ENCODE measurements at places on chromosomes 12 and 14.

- DNase-seq: no peak
Measured at GRCh38 chr14:76595266-76595665, 166.0 kb upstream of the VASH1 start.

DNA sequence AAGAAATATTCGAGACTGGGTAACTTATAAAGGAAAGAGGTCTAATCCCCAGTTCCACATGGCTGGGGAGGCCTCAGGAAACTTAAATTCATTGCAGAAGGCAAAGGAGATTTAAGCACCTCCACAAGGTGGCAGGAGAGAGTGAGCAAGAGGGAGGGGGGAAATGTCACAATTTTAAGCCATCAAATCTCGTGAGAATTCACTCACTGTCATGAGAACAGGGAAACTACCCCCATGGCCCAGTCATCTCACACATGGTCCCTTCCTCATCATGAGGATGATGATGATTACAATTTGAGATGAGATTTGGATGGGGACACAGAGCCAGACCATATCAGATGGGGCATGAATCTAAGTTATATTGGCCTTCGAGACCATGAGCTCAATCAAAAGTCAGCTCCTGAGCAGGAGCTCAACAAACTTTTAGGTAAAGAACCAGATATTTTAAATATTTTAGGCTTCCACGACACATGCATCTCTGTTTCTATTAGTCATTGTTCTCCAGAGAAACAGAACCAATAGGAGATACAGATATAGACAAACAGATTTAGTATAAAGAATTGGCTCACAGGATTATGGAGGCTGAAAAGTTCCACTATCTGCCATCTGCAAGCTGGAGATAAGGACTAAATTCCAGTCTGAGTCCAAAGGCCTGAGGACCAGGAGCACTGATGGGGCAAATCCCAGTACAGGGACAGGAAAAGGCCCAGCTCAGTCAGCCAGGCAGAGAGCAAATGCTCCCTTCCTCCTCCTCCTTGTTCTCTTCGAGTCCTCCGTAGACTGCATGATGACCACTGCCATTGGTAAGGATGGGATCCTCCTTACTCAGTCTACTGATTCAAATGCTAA, 24.9 kb downstream of the DGLUCY start:
- peak; percentile 24 for DNase-seq

DNA sequence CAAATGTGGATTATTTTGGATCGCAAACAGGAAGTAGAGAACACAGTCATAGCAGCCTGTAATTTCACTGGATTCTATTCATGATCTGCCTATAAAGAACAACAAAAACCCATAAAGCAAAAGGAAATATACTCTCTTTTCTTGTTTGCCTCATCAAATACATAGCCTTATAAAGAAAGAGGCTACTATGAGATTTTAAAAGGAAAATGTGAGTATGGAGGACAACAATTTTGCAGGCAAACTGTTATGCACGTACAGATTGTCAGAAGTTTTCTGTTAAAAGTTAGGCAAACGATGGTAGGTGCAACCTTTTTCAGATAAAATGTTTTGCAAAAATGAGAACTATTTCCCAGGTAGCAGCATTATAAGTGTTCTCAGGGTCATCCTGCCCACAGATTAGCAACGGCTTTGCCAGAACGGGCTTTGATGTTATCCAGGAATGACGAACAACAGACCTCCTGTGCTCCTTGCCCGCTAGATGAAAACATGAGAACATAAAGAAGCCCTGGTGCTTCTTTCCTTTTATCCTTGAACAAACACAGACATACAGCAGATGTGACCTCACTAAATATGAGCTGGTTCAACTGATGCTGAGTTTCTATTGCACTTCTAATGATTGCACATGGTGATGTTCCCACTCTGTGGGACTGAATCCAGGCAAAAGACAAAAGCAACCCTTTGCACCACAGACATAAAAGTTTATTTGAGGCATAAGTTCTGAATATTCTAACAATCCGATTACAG, 88.1 kb downstream of the ITPR2 start:
- no peak for DNase-seq

- DNase-seq: no peak
Measured at GRCh38 chr14:68164711-68165113, 345.1 kb downstream of the RAD51B start.

- no peak for DNase-seq
Measured at GRCh38 chr14:64830961-64831360, 48.7 kb downstream of the SPTB start.

GRCh38 chr14:22518073-22518472, 71.0 kb downstream of the DAD1 start:
- DNase-seq: no peak

GRCh38 chr12:52495389-52495788, 2.3 kb upstream of the KRT6A start:
- no peak for DNase-seq

DNA sequence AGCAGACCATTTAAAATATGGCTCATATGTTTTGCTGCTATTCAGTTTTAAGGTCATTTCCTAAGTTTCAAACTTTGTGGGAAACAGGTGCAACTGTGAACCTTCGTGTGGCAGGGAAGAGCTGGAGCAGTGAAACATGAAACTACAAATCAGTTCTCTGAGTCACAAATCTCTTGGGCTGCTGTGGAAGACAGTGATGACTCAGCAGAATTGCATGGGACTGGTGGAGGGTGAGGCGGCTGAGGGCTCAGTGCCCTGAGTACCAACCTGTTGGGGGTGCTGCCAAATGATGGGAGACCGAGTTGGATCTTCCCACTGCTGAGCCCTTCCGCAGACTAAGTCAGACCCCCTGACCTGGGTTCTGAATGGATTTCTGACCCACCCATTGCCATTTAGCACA, 8.4 kb upstream of the CALM1 start:
- DNase-seq: no peak

- no peak for DNase-seq
Measured at GRCh38 chr12:24268663-24269186, 319.3 kb upstream of the SOX5 start.

DNA sequence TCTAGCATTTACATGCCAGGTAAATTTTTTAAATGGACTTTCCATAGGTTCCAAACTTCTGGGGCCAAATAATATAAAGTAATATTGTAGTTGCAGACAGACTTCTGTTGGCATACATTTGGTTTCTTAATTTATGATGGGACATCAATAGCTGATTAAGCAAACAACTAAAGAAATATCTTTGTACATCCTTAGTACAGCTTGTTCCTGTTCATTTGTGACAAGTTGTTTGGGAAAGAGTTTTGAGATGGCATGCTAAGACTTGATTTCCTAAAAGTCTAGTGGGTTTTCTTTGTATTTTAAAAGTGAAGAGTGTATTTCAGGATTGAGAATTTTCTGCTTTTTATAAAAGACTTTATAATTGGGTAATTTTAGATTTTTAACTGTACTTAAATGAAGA, 41.0 kb downstream of the CCDC91 start:
- no peak for DNase-seq

GRCh38 chr12:122836027-122836921, 1.0 kb downstream of the HIP1R start:
- DNase-seq: no peak

GRCh38 chr14:91419044-91419397, 1.4 kb upstream of the CCDC88C start:
- DNase-seq: no peak

GRCh38 chr14:23398348-23398747, 9.7 kb downstream of the MYH6 start:
- DNase-seq: no peak

DNA sequence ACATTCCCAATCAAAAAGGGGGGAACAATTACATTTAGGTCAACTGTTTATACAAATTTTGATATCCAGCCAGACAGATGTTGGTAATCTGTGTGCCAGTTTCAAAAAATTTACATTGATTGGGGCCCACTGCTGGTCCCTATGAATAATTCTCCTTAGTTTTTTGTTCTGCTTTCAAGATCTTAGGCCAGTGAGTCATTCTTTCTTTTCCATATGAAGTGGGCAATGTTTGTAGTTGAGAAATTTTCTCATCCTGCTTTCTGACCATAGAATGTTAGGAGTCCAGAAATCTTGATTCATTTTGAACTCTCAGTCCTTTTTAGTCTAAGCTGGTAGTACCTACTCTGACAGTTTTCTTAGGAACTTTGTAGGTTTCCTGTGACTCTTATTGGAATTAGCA, 244.3 kb downstream of the DIO2 start:
- DNase-seq: no peak

DNA sequence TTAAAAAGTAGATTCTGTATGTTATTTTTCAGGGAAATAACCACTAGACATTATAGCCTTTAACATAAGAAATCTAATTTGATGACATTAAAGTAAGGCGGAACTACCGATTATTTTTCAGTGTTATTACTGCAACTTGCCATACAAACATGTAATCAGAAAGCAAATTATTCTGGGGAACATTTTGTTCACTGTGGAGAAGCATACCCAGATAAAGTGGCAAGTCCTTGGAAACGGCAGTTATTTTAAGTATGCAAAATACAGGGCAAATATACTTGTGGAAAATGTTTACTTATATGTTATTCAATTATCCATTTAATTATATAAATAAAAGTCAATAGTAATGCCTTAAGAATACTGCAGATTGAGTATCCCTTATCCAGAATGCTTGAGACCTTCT, 71.9 kb downstream of the FERMT2 start:
- DNase-seq: no peak

DNA sequence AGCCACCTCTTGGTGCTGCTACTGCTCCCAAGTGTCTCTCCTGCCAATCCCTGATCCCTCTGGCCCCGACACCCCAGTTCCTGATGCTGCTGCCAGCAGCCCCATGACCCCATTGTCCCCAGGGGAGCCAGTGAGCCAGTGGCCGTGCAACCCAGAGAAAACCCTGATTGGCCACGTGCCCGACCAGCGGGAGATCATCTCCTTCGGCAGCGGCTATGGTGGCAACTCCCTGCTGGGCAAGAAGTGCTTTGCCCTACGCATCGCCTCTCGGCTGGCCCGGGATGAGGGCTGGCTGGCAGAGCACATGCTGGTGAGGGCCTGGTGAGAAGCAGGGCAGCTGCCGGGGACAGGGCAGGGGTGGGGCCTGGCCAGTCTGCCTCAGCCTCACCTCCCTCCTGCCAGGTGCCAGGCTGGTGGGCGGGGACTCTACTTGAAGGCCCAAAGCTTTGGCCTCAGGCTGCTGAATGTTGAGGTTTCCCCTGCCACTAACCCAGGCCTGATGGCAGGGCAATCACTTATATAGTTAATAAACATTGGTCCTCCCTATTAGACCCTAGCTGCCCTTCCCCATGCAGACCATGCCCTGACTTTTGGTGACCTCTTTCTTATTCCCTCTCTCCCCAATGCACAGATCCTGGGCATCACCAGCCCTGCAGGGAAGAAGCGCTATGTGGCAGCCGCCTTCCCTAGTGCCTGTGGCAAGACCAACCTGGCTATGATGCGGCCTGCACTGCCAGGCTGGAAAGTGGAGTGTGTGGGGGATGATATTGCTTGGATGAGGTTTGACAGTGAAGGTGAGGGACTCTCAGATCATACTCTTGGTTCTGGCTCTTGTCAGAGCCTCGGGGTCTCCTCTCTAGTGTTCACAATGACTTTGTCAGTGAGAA, 5.1 kb downstream of the PCK2 start:
- DNase-seq: no peak

GRCh38 chr12:123022846-123023245, 42.4 kb downstream of the ARL6IP4 start:
- DNase-seq: no peak

DNA sequence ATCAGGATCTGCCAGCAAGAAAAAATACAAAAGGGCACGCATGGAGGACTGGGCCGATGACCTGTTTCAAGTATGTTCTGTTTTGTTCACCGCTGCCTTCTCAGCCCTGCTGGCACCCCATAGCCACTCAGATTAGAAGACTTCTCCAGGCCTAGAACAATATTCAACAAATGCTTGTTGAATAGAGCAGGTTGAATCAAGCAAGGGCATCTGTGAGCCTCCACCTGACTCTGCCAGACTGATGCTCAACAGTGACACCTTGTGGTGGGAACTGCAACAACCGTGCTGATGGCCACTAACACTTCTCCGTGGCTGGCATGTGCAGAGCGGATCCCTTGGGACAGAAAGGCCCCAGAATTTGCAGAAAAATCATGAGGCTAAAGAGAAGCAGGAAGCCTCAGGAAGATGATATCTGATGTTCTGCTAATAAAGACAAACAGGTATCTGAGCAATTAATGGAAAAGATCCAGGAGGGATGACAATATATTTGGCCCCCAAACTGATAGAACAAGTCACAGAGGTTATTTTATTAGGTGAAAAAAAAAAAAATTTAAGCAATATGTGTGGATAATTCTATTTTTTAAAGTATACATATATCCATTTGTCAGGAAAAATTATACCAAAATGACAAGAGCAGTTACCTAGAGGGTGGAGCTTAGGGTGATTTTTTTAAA, 114.3 kb downstream of the KSR2 start:
- peak; percentile 25 for DNase-seq

DNA sequence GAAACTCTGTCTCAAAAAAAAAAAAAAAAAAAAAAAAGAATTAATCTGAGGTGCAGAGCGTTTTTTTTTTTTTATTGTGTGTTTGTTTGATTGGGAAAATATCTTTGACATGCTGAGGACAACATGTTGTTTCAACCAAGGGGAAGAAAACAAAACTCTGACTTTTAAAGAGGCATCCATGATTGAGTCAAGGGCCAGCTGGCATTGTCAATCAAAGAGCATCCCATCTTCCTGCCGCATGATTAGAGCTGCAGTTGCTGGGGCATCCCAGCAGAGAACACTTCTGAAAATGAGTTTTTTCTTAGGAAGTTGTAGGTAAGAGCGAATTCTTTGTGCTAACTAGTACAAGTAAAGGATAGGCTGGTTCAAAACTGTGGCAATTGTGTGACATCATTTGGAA, 200.9 kb upstream of the DAAM1 start:
- DNase-seq: no peak

GRCh38 chr12:32609966-32610365, 69.1 kb upstream of the DNM1L start:
- no peak for DNase-seq

DNA sequence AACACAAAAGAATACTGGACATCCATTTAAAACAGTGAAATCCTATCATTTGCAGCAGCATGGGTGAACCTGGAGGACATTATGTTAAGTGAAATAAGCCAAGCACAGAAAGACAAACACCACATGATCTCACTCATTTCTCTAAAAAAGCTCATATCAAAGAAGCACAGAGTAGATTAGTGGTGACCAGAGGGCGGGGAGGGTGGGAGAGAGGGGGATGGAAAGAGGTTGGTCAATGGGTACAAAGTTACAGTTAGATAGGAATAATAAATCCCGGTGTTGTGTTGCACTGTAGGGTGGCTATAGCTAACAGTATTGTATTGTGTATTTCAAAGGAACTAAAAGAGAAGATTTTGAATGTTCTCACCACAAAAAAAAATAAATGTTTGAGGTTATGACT, 52.4 kb downstream of the DUSP6 start:
- no peak for DNase-seq

DNA sequence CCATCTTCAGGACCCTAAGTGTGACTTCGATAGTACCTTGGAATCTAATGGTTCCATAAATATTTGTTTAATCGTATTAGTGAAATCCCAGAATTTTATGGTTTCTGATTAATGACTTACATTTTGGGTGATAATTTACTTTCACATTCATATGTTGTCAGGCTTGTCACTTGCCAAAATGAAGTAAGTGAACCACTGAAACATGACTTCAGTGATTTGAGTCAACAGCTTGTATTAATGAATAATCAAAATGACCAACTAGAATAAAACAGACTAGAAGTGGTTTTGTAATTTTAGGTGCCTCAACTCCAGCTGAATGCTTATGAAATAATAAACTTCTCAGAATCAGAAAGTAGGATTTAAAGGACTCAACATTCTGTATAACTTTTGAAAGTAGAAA, 517.1 kb downstream of the PRKD1 start:
- DNase-seq: no peak

- DNase-seq: no peak
Measured at GRCh38 chr12:112807452-112807851, 15.9 kb downstream of the RPH3A start.

- DNase-seq: no peak
Measured at GRCh38 chr14:59362513-59362912, 102.7 kb downstream of the GPR135 start.
